ENCODE measurements at places on chromosomes 5 and 9.
A peak's percentile ranks its signal among the peaks of the same experiment; 100 is the strongest.

GRCh38 chr9:97311798-97312500 is 4.5 kb downstream of the CCDC180 start:
- DNase-seq: no peak

GRCh38 chr9:102631559-102631958 is 363.6 kb upstream of the CYLC2 start:
- DNase-seq: peak; percentile 10

GRCh38 chr9:130023994-130024596 is 18.9 kb downstream of the FNBP1 start:
- DNase-seq: no peak

GRCh38 chr5:101390151-101390908 is 487.2 kb upstream of the ST8SIA4 start:
- peak; percentile 28 for DNase-seq

DNA sequence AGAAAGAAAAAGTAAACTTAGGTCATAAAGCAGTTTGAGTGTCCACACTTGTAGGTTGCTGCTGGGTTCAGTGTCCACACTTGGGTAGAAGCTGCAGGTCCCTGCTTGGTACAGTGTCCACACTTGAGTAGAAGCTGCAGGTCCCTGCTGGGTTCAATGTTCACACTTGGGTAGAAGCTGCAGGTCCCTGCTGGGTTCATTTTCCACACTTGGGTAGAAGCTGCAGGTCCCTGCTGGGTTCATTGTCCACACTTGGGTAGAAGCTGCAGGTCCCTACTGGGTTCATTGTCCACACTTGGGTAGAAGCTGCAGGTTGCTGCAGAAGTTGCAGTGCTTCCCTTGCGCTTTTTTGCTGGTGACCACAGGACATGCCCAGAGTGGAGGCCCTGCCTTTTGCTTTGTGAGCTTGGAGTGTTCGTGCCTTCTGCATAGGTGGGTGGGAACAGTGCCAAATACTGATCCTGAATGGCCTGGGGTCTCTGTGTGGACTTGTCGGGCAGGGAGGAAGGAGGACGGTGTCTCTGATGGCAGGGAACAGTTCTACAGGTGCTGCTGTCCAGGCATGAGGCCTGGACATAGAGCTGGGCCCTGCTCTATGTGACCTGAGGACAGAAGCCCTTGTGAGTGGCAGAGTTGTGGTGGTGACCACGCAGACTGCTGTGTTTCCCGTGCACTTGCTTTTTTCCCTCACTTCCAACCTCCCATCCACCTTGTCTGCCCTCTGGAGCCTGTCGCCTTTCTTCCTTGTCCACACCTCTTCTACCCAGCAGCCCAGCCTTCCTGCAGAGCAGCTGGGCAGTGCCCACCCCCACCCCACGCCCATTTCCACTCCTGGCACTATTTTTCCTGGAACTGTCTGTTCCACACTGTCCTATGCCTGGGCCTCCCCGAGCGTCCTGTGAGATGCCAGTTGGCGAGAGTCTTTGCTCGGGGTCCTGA is 120.8 kb downstream of the EHMT1 start:
- no peak for DNase-seq

GRCh38 chr9:86054695-86055094 is 44.7 kb downstream of the GOLM1 start:
- no peak for DNase-seq
